ENCODE measurements at places on chromosomes 5 and 9.

DNA sequence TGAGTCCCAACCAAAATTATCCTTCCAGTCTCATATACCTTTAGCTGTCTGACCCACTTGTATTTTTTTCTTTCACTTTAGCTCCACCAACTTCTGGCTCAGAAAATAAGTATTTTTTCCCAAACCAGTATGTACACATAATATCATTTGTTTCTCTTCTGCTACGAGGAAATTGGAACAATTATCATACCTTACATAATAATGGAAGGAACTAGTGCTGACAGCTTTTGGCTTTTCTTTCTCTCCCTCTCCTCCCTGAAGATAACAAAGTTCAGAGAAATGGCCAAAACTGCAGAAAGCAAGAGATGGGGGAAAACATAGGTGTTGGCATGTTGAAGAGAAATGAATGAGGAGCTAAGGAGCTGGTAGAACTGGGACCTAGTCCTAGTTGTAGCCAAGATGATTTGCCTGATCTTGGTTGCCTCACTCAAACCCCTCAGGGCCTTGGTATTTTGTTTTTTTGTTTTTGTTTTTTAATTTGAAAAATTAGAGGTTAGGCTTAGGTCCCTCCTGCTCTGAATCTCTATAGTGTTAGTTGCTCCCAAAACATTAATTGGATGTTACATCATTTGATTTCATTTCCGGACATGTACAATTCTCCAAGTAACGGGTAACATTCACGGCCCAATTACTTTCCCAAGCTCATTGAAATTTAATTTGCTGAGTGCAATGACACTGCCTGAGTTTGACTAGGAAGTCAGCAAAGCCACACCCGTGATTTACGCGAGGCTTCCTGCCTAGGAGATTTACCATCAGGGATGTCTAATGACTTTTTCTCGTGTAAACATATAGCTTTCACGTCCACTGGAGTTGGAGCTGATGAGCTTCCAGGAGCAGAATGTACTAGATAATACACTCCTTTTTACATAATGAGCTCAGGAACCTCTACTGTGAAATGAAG lies 291.6 kb downstream of the TLE1 start:
- DNase-seq, result no peak

DNA sequence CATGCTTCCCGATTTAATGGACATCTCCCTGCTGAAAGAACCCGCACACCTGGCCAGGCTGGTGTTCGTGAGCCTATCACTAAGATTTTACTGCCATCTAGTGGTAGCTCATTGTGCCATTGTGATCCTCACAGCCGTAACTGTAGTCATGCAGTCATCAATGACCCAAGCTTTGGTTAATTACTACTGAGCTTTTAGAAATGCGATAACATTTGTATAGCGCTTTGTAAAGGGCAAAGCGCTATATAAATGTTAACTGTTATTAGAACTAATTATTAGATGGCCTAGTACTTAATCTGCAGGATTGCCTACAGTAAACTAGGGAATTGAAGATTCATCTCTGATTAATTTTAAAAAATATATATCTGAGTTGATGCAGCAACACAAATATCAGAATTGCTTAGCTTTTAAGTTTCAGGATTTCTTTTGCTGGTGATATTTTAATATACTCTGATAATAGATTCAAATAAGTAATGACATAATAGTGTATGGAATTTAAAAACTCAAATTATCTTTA lies 90.2 kb downstream of the HACD4 start:
- no peak for DNase-seq

DNA sequence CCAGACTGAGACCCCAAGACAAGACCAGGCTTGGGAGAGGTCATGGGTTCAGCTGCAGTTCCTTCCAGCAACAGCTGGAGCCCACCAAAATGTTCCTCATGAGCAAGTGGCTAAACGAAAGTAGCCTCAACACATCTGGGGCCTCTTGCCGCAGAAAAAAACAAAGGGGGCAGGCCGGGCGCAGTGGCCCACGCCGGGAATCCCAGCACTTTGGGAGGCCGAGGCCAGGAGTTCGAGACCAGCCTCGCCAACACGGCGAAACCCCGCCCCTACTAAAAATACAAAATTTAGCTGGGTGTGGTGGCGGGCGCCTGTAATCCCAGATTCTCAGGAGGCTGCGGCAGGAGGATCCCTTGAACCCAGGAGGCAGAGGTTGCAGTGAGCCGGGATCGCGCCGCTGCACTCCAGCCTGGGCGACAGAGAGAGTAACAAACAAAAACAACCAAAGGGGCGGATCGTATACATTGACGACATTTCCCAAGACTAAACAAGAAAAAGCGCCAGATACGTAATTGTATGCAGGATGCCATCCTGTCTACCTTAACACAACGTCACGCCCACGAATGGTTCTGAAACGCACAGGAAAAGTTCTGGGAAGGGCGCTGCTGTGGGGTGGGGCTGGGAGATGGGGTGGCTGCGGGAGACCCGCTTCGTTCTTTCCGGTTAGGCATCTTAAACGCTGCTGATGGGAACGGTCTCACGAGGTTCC lies 1.7 kb downstream of the INPP5E start:
- DNase-seq, result no peak

GRCh38 chr5:102991802-102992201 lies 128.1 kb downstream of the GIN1 start:
- no peak for DNase-seq

GRCh38 chr5:19462019-19462418 lies 526.0 kb downstream of the CDH18 start:
- no peak for DNase-seq

GRCh38 chr5:160367261-160367660 lies 3.2 kb downstream of the C1QTNF2 start:
- no peak for DNase-seq

- DNase-seq, result no peak
Measured at GRCh38 chr5:37867654-37868053, 27.8 kb upstream of the GDNF start.

DNA sequence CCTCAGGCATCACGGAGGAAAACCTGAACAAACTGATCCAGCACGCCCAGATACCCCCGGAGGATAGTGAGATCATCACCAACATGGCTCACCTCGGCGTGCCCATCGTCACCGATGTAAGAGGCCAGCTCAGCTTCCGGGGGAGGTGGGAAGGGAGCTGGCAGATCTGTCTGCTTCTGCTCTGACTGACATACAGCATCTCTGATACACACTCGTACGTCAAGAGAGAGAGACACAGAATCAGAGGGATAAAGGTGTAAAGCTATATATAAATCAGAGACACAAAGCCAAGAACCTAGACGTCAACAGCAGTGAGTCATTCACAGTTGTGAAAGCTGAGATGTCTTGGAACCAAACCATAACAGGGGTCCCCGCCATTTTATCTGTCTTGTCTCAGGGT lies 30.1 kb upstream of the CFAP157 start:
- DNase-seq, result no peak

GRCh38 chr5:126531543-126532120 lies 63.4 kb downstream of the ALDH7A1 start:
- no peak for DNase-seq

GRCh38 chr9:70477907-70478480 lies 63.5 kb upstream of the KLF9 start:
- no peak for DNase-seq

DNA sequence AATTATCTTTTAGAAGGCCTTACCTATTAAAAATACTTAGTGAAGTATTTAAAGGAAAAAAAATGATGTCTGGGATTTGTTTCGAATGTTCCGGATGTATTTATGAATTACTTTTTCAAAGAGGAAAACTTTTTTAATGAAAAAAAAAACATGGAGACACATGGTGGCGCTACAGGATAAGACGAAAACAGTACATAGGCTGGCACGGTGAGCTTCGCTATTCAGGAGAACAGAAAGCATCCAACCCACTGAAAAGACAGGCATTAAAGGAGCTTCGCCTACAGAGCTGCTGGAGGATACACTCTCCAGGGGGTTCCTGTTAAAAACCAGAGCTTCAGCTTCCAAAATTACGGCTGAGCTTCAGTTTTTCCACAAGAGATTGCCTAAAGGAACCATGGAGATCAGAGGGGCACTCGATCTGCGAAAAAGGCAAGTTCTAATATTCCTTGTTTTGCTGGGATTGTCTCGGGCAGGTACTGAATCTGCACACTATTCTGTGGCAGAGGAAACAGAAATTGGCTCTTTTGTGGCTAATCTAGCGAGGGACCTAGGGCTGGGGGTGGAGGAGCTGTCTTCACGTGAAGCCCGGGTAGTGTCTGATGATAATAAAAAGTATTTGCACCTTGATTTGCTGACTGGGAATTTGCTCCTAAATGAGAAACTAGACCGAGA lies at the start of gene PCDHB14:
Gene PCDHB14, plus strand, starts transcription at position 232 of the 672 bp plus-strand sequence. Its CDS starts 163 bp downstream, at position 395.
- no peak for DNase-seq

DNA sequence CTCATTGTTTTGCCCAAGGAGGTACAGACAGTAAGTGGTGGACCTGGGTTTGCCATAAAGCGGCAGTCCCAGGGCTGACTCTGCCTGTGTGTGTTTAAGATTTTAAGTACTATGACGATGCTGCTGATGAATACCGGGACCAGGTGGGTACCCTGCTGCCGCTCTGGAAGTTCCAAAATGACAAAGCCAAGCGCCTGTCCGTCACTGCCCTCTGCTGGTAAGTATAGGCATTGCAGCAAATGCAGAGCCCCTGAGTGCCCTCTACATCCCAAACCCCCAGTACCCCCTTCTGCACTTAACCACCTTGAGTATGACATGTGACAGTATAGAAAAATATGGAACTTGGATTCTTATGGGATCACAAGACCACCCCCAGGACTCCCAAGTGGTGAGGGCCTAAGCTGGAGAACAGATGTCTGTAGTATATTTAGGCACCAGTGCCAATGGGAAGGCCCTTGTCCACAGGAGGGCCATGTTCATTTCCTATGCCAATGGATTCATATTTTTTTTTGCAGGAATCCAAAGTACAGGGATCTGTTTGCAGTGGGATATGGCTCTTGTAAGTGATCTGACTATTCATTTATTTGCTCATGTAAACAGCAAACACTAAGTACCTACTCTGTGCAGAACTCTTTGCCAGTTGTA lies 22.0 kb downstream of the ENHO start:
- peak; percentile 65 for DNase-seq

- DNase-seq, result no peak
Measured at GRCh38 chr5:78320401-78320800, 25.9 kb upstream of the AP3B1 start.

DNA sequence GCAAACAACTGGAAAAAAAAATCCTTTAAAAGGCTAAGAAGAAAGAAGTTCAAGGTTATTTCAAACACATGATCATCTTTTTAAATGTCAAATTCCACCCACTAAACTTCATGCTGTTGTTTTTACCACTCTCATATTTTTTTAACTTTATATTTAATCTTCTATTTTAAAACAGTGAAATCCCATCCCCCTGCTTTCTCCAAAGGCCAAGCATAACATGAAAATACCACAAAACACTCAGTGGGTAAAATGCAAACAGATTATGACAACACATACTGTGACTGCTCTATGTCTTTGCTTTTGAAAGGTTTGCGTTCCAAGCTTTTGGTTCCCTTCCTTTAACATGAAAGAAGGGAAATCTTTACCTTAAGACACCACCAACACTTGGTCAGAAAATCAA lies 127.6 kb downstream of the SNCAIP start:
- no peak for DNase-seq

- no peak for DNase-seq
Measured at GRCh38 chr9:134326724-134327601, 708 bp downstream of the RXRA start.

DNA sequence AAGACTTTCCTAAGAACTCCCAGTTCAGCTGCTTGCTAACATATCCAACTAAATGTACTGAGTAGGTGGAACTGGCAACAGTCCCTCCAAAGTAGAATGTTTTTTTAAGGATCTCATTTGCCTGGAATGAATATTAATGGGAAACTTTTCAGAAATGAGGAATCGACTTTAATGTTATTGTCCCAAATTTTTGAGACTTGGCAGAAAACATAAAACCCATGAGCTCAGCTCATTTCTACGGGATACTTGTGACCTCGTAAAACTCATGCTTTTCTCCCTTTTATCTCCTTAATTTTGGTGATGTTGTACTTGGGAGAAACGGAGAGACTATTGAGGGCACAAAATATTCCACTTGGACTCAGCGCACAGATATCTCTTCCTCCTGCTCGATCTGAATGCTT lies 296.8 kb downstream of the EBF1 start:
- DNase-seq, result no peak

DNA sequence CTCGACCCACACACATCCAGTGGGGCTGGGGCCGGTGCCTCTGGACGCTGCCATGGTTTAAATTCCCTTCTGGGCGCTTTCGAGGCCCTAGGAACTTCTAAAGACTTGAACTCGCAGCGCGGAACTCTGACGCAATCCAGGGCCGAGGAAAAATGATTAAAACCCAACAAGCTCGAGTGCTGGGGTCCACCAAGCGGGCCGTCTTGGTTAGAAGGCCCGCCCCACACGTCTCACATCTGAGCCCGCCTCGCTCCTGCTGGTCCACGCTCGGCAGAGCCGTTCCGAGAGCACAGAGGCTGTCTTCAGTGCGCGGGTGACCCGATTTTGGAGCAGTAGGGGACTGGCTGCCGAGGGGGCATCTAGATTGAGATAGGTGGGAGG lies 1.5 kb downstream of the CRHBP start:
- no peak for DNase-seq

DNA sequence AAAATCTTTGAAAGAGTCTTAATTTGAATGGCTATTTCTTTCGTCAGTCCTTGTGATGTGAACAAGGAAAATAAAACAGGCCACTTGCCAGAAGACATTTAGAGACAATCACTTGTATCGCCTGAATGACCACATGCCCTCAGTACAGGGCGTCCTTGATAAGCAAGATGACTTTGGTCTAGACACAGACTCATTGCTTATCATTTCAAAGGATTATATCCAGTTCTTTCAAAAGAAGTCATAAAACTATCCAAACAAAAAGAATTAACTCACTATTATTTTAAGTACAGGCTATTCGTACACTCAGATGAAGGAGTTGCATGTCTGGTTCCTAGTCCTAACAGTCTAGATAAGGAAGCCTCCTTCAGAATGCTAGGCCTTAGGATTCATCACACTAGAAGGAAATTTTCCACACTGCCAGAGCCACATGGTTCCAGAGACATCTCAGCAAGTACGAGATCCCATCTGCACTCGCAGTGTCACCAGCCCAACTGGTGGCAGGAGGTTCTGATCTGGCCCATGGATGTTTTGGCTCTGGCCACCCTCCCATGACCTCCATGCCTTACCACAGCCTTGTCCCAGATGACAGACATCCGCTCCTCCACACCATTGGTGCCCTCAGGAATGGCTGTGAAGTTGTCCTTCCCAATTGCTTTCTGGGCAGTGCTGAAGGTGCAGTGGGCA lies 109.6 kb downstream of the DPYSL3 start:
- DNase-seq, result no peak

GRCh38 chr9:98989036-98990000 lies 45.6 kb downstream of the COL15A1 start:
- no peak for DNase-seq

DNA sequence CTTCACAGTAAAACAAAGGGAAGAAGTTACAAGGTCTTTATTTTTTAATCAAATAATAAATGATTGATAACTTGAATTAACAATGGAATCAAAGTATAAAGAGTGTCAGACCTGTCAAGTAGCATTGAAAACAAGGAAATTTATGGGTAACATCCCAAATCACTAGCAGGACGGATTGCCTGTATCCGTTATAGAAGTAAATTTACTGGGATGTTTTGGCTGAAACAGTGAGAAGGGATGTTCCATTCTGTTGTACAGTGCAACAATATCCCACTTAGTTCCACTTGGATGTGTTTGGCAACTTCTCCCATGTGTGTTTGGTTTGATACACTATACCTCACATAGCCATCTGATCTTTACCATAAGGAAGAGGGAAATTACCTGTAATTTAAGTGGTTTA lies 421.0 kb upstream of the CHD1 start:
- DNase-seq, result no peak
